ENCODE measurements at places on chromosomes 7 and 10. TPM values are rescaled to one million over a fixed set of nuclear protein-coding genes. Genes with fewer than 3 reads are reported as not detected.

- DNase-seq, result no peak
These were observed 216.4 kb downstream of the HECW1 start for GRCh38 chr7:43328785-43329380.

DNA sequence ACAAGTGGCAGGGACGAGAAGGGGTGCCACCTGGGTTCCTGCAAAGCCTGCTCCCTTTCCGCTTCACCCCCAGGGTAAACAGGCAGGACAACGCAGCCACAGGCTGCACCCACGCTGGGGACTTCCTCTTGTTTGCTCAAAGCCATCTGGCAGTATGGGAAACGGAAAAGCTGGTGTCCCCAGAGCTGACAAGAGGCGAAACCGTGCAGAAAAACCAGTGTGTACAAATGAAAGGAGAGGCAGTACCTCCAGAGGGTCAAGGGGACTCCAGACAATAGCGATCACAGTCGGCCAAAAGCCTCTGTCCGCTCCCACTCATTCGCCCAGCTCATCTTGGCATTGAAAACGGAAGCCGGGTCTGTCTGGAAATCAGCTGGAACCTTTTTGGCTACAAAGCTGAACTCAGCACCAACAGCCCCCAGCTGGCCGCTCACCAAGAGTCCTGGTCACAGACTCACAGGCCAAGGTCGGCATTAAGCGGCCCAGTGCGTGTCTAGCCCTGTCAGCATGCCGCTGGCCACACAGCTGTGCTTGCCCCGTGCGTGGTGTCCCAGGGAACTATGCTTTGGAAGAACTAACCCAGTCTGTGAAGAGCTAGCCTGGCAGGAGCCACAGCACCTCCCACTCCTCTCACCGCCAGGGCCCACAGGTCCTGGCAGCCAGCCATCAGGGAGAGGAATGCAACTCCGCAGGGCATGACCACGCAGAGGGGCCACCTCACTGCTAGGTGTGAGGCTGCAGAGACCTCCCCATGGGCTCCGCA lies 10.4 kb downstream of the TNS3 start:
- DNase-seq, result no peak

GRCh38 chr7:142556740-142557139 lies 192.5 kb upstream of the PRSS1 start:
- DNase-seq, result peak; percentile 81

DNA sequence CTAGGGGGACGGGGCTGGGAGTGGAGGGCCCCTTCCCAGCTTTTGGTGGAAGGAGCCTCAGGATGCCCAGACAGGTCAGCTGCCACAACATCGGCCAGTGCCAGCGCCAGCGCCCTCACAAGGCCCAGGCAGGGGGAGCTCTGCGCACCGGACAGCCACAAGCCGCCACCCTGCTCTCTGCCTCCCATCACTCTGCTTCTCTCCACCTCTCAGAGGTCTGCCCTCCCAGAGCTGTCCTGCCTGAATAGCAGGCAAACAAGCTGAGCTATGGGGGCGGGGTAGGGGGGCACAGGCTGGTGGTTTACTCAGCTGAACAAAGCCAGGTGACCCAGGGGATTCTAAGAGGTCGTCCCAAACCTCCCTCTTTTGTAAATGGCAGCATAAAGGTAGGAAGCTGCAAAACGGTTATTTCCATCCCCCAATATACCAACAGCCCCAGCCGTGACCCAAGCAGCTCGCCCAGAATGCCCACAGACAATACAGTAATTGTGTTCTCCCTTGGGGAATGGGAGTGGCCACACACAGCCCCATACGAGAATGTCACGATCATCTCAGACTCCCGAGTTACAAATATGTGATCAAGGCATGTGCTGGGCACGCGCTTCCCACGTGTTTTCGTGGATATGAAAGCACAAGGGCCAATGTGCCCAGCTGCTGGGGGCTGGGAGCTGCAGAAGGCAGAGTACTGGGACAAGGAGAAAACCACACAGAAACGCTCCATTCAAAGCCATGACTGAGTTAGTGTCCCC lies 19.7 kb downstream of the FAM53B start:
- no peak for DNase-seq

DNA sequence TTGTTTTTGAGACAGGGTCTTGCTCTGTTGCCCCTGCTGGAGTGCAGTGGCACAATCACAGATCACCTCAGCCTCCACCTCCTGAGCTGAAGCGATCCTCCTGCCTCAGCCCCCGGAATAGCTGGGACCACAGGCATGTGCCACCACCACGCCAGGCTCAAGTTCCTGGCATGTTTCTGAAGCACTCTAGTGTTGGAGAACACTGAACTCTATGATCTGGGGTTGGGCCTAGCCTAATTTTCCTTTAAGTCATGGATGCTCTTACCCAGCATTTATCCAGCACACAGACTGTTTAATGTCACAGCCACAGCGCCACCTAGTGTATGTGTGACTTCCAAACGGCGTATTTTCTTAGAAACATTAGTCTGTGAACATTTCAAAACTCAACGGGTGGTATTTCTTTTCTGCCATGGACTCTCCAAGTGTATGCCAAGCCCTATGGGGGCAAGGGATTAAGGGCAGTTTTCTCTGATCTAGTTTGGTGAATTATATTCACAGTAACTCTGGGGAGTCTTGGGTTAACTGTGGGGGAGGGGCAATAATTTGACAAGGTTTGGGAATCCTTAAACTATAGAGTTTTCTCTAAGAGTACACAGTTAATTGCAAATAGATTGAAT lies 91.8 kb downstream of the CREM start:
- peak; percentile 87 for DNase-seq

DNA sequence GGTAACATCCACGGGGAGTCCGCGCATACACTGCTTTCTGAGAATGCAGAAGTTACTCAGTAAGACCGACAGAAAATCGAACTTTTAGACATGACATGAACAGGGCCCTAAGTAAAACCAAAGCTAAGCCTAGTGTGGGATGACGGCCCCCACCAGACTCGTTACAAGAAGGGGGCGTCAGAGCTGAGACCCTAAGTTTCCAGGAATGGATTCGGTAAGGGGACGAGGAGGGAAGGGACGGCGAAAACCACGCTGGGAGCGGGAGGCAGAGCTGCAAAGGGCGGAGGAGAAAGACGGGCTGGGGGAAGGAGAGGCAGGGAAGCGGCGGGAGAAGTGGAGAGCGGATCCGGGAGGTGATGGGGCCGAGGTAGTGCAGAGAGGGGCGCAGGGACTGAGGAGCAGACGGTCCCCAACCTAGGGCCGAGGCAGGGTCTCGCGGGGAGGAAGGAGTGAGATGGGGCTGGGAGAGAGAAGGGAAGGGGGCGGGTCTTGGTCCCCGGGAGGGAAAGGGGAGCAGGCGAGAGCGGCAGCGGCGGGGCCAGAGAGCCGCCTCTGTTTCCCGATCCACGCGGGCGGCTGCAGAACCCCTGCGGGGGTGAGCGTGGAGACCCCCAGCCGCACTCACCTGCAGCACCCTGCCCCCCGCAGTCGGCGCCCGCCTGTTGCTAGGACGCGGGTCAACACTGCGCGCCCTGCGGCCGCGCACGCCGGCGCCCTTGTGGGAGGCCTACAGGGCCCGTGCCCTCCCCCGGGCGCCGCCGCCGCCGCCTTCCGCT lies 513 bp downstream of the ODAD2 start:
- no peak for DNase-seq

- DNase-seq, result no peak
These were observed 28.3 kb upstream of the EGR2 start for GRCh38 chr10:62844280-62845011.

- DNase-seq, result no peak
These were observed 125.6 kb downstream of the NT5C2 start for GRCh38 chr10:103067484-103067883.

DNA sequence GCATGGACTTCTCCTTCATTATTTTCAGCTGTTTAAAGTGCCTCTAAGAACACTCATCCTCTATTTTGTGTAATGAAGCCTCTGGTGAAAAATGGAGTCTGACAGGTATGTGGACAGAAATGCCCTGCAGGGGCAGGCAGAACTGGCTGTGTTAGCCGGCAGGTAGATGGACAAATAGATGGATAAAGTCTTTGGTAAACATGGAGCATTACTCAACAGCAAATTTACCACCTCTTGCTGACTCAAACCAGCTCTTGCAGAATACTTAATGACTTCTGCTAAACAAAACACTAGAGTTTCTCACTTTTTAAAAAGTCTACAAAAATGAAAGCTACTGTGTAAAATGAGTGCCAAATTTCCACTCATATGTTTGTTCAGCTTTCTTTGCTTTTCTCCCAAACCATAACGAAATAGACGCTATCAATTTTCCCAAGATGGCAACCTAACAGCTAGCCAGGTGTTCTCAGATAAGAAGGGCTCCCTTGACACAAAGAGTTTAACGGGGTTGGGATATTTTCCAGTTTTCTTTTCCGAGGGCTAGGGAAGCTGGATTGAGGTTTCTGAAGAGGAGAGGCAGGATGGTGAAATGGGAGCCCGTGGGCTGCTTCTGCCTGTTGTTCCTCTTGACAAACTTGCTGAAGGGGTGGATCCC lies 71.9 kb upstream of the HABP2 start:
- DNase-seq, result no peak

DNA sequence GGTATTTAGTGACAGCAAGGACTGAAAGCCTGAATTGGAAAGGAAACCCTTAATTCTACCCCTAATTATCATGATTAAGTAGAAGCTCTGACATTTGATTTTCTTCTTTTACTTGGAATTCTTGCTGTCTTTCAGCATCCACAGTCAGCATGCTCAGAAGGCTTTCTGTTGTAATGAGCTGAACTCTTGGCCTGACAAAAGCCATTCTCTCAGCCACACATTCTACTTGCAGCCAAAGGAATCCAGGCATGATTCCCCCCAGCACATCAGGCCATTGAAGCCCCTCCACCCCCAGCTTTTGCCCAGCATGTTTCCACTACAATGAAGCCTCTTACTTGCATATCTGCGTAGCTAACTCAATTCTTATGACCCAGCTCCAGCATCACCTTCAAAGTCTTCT lies 94.3 kb upstream of the FRMD4A start:
- no peak for DNase-seq

DNA sequence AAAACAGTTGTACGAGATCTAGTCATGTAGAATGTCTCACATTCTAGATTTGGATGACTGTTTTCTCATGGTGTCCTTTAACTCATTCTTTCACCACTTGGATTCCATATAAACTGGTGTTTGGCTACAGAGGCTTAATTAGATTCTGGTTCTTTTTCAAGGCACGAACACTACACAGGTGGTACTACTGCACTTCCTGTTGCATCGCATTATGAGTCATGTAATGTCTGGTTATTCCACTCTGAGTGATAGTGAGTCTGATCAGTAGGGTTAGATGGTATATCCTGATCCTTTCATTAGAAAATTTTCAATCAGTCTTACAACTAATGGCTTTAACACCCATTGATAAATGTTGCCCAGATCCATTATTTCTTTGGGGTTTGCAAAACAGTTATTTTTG lies 11.2 kb upstream of the AKAP9 start:
- DNase-seq, result no peak

The LRRD1 gene
- 0.24 TPM for total RNA-seq

GRCh38 chr7:55086413-55087201 lies 67.8 kb downstream of the EGFR start:
- DNase-seq, result no peak

- no peak for DNase-seq
These were observed 110.4 kb downstream of the RNF216 start for GRCh38 chr7:5671046-5671445.

The C10orf90 gene
- total RNA-seq, result not detected

Measured in glomerular endothelial cell (primary cell).